ENCODE measurements at places on chromosomes 2 and 18. TPM values are rescaled to one million over a fixed set of nuclear protein-coding genes. Genes with fewer than 3 reads are reported as not detected.

Gene ACADL
- total RNA-seq: not detected

Gene DPP10
- not detected for total RNA-seq

Gene CXCR1
- total RNA-seq: not detected

Gene KCNG3
- under 0.01 TPM for total RNA-seq

Gene GREB1
- 0.13 TPM for total RNA-seq
